ENCODE measurements at places on chromosomes 5 and 9.

GRCh38 chr5:14299666-14300065, 156.5 kb downstream of the TRIO start:
- DNase-seq, result peak; percentile 96

GRCh38 chr5:178404987-178405386, 172.4 kb upstream of the PHYKPL start:
- DNase-seq, result no peak

DNA sequence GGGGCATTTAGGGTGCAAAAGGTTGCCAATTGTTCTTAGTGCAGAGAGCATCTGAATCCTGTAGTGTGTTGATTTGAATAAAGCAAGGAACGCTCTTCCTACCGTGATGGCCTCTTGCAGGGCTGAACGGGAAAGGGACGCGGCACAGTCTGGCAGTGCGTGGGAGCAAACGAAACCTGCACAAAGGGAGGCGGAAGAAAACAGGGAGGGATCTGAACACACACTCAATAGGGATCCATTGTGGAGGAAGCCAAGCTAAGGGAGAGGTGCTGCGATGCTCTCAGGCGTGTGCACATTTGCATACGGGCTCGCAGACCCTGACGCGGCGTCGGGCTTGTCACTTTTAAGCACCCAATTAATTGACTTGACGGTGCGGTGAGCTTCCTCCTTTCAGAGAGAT, 414.0 kb upstream of the IRX1 start:
- peak; percentile 2 for DNase-seq

GRCh38 chr9:19162956-19163355, 35.7 kb upstream of the PLIN2 start:
- no peak for DNase-seq

DNA sequence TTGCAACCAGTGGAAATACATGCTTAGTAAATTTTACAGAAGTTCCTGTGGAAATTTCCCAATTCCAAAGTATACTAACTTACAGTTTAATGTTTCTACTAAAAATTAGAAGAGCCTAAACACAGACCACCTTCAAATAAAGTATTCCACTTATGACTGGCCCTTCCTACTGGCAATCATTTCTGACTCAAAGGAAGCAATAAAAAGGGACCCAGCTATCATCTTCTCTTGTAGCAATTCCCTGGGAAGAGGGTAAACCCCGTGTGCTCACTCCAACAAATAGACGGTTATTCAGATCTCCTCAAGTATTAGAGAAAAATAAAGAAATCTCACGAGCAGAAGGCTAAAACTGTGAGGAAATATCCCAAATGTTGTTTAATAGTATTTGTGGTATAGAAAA, 43.3 kb downstream of the GOLPH3 start:
- DNase-seq, result no peak

DNA sequence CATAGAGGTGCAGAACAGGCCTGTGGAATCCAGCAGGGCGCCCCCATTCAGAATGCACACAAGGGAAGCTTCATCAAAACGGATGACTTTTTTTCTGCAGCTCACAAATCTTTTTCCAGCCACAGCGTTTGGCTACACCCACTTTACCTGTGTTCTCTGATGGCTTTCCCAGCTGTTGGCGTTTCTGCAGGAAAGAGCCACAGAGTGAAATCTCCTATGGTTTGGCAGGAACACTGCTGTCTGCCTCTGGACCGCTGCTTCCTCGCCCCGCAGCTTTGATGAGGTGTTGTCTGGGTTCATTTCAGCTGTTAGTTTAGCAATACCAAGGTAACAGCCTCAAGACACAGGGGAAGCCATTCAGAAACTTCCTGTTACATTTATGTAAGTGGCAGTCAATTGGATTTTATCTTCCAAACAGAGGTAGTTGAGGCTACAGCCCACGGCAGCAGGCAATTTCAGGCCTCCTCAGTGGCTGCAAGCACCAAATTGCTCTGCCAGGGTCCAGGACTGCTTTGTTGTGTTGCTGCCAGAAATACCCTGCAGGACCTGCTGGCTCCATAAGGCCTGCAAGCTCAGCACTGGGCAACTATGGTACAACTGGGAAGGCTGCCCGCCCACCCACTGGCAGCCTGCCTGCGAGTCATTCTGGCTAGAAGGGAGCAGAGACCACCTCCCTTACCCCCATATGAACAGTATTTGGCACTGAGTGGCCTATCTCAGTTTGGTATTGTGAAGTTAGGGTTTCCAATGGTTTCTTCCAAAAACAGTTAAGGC, 96.7 kb downstream of the MVB12B start:
- no peak for DNase-seq

DNA sequence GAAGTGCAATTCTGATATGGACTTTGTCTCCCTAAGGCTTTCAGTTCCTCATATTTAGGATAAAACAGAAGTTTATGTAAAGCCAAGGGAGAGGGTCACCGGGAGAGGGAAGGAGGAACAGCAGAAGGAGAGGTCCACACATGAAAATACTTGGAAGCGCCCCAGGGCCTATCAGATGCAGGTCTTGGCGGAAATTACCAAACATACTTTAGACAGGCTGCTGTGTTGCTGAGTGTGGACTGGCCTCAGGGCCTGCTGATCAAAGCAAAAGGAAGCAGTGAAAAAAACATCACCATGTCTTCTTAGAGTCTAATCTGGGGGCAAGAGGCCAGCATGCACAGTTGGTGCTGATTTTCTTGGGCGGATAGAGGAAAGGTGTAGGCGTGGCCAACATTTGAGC, 14.1 kb upstream of the NTRK2 start:
- DNase-seq, result no peak

DNA sequence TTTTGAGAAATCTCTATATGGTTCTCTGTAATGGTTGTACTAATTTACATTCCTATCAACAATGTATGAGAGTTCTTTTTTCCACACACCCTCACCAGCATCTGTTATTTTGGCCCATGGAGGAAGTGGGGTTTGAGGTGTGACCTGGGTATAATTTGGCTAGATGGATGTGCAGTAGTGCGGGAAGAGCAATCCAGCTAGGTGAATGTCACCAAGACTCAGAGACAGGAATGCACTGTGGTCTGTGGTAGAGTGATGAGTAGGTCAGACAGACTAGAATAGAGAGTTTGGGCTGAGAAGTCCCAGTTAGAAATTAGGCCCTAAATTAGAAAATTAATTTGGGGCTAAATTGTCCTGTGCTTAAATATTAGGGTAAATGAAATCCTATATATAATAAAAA, 32.8 kb upstream of the PIP5K1B start:
- DNase-seq, result no peak

DNA sequence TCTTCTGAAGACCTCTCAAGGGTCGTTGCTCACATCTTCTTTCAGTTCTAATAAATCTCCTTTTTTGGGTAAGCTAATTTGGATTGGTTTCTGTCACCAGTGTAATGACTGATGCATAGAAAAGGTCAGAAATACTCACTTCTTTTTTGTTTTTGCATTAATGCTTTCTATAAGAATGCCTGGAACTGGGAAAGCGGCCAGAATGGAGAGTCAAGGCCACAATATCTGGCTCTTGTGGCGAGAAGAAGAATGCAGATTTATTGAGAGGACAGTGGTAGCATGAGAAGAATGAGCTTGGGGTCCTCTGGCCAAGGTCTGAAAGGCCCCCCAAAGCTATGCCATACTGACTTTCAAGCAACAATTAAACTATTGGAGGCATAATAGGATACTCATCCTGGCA, 88.0 kb upstream of the SLC12A2 start:
- DNase-seq, result no peak

DNA sequence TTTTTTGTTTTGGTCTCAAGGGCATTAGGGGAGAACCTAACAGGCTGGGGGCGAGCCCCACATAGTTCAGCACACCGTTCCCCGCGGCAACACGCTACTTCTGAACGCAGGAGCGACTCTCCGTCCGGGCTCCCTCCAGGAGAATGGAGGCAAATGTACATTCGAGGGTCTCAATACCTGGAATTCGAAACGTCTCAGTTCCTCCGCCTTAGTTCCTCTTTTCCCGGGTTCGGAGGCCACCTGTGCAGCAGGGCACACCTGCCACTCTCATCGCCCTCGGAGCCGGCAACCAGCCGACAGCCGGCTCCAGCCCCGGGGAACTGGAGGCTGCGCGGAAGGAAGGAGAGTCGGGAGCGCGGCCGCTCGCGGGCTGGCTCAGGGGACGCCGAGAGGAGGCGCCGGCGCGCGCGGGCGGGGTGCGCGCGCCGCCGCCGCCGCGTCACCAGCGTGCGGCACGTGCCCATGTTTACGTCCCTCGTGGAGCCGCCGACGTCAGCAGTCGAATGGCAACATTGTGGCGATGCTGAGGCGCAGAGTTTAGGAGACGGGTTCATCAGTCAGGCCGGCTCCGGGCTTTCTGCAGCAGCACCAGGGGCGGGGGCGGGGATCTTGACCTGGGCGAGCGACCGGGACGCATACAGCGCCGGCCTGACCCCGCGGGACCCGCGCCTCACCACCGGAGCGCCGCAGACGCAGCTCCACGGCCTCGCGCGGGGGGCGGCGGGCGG, at the start of gene JMY:
TSS of gene JMY (plus strand) at position 498 of the 728 bp plus-strand sequence. CDS start 520 bp downstream, outside the sequence.
- peak; percentile 90 for DNase-seq

GRCh38 chr5:111070272-111071134, 1.0 kb upstream of the TSLP start:
- no peak for DNase-seq

DNA sequence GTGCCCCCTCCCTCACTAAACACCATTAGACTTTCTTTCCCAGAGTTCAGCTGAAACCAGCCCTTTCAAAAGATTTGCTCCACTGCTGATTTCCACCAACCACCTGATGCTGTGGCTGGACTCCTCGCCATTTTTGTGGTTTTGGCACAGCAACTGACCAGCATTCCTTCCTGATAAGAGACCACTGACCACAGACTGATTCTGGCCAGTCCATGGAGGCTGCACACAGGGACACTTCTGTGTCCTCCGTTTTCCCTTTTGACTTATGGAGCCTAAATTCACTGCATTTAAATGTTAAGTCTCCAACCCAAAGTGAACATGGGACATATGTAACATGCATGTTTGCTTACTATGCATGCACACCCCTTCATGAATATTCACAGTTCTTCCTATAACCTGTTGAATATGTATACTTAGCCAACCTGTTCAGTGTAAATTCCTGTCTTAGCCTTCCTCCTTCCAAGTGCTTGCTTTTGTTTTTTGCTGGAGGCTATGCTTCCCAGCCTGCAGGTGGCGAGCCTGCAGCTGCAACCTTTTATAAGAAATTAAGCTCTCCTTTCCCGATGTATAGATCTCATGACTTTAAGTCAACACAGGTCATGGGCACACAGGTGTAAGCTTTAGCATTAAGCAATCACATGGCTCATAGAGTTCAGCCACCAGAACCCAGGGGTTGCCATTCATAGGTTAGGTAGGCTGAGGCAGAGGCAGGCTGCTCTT, 78.7 kb downstream of the ACTL7B start:
- DNase-seq, result peak; percentile 19

DNA sequence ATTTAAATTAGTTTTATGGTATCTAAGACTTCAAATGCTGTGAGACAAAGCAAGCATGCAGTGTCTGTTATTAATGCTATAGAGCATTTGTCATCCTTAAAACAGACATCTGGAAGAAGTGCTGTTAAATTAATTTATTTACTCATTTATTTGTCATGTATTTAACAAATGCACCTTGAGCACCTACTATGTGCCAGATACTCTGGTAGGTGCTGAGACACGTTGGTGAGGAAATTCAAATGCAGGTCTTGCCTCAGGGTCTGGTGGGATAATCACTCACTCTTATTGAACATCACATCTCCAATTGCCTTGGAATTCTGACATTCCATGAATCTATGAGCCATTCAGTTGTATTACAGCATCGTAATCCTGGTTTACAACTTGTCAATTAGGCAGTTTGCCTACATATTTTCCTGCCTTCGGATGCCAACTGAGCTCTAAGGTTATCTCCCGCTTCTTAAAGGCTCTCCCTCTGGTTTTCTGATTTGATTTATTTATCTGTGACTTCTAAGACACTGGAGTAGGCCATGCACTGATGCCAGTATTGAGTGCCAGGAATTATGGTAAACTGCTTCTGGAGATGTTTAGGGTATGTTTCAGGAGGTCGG, 56.0 kb upstream of the RPS23 start:
- no peak for DNase-seq

GRCh38 chr9:93319992-93320500, 131.4 kb upstream of the FAM120A start:
- no peak for DNase-seq

DNA sequence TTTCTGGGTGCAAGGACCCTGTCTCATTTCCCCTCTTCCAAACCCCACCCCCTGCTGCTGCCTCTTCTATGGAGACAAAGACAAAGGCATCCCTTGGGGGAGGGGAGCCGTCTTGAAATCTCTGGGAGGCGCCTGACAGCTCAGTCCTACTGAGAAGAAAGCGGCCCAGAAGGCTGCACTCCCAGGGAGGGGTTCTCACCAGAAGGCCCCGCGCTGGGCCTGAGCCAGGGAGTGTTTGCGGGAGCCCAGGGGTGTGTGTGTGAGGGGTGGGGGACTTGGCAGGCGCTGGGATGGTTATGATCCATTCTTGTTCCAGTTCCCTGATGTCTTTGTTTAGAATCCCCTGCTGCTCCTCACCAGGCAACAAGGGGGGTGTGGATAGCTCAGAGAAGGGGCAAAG, 45.7 kb upstream of the ALDH1B1 start:
- DNase-seq, result peak; percentile 23

GRCh38 chr9:341634-342421, 127.2 kb downstream of the DOCK8 start:
- DNase-seq, result peak; percentile 68

GRCh38 chr5:56961746-56962145, 9.8 kb upstream of the MIER3 start:
- DNase-seq, result no peak

GRCh38 chr9:131697908-131698617, 41.8 kb downstream of the RAPGEF1 start:
- no peak for DNase-seq

DNA sequence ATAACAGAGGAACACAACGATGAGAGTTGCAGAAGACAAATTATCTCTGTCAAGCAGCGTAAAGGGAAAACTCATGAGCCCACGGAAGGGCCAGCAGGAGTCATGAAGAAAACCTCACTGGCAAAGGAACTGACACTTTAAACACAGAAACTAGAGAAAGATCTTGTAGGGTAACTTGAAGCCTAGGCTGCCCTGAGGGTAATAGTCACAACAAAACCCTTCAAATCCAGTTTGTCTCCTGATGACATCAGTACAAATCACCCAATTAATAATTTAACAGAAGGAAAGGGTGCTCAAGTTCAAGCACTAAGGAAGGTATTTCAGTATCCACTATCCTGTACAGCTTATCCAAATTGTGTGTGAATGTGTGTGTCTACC, 549.1 kb downstream of the MTRR start:
- no peak for DNase-seq
